NCI-H1694 (cell line): ENCODE measurements at places on chromosomes 13 and 19.

DNA sequence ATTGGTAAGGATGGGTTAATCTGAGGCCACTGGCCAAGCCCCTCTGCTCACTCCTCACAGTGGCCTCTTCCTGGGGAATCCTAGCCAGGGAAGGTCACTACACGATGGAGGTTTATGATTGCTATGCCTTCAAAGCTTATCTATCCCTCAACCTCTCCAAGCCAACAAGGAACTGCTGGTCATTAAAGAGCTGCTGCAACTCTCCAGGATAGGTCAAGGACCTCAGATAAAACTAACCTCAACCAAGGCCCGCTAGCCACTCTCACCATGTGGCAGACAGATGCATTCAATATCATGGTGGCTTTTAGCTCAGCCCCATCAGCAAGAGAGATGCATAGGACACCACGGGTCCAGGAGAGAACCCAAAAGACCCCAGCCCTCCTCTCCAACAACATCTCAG, 71.6 kb downstream of the SERTM1 start:
- DNase-seq: no peak

DNA sequence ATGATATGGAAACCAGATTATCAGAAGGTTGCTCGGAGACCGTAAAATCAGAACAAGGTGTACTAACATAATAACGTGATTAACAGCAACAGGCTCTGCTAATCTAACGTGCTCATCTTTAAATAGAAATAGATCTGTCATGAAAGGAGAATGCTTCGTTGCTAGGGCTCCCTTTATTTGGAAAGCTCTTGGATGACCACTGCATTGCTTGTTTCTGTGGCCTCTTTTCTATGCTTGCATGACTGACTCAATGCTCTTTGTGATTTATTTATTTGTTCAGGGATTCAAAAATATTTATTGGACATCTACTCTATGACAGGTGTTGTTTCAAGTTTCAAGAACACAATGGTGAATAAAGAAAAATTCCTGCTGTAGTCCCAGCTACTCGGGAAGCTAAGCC, 22.3 kb upstream of the ZDHHC20 start:
- DNase-seq: no peak

GRCh38 chr19:45146741-45147205, 14.0 kb downstream of the NKPD1 start:
- DNase-seq: no peak

DNA sequence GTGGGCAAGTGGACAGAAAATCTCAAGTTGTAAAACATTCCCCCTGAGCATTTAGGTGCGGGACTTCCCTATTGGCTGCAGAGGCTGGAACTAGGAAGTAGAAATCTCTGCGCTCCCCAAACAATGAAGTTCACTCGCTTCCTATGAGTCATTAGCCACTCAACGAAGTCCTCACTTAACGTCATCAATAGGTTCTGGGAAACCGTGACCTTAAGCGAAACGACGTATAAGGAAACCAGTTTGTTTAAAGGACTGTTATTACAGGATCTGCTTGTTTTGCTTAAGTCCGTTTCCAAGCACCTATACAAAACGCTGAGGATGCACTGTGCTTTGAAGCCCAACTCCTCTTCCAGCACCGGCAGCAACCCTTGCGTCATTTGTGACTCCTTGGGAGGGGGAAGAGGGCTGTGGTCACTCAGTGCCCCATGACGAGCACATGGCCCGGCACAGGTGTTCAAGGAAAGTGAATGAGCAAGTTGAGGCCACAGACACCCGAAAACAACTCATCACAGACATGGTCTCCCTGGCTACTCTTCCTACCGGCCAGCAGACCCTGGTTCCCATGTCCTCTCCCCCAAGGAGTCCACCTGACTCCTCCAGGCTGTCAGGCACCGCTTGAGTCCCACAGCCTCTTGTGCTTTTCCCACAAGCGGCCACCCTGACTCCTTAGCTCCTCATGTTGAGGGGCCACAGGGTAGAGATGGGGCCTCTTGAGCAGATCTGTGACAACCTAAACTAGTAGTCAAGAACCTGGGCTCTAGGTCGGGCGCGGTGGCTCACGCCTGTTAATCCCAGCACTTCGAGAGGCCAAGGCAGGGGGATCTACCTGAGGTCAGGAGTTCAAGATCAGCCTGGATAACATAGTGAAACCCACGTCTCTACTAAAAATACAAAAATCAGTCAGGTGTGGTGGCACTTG, 4.8 kb downstream of the RPS16 start:
- no peak for DNase-seq

- DNase-seq: no peak
Observed at GRCh38 chr13:71727662-71728061, 139.3 kb downstream of the DACH1 start.
